NCI-H2171 (cell line): ENCODE measurements at places on chromosomes 6 and 20.

- DNase-seq: no peak
These were observed 31.9 kb downstream of the CHMP4B start for GRCh38 chr20:33843050-33843449.

GRCh38 chr6:137866200-137866913 is 702 bp upstream of the TNFAIP3 start:
- DNase-seq: no peak

DNA sequence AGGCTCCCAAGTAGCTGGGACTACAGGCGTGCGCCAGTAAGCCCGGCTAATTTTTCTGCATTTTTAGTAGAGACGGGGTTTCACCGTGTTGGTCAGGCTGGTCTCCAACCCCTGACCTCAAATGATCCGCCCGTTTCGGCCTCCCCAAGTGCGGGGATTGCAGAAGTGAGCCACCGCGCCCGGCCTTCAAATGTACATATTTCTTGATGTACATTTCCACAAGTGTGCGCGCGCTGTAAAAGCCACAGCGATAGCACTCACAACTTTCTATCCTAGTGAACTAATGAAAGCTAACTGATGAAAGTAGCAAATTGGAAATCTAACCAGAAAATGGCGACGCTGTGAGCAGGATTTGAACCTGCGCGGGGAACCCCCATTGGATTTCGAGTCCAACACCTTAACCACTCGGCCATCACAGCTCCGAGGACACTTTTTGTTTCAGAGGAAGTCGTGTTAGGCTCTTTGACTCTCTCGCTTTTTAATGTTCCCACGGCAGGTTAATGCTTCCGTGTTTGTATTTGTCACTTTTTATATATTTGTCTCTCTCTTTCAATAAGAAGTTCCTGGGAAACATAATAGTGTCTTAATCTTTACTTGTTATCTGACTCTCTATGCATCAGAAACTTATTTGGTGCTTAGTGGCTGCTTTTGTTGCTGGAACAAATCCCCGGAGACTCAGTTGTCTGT is 199.4 kb upstream of the ZNF184 start:
- DNase-seq: no peak

GRCh38 chr6:125699591-125699990 is 49.8 kb upstream of the HEY2 start:
- peak; percentile 30 for DNase-seq

- peak; percentile 31 for DNase-seq
These were observed 27.1 kb downstream of the RAB44 start for GRCh38 chr6:36724514-36725390.

DNA sequence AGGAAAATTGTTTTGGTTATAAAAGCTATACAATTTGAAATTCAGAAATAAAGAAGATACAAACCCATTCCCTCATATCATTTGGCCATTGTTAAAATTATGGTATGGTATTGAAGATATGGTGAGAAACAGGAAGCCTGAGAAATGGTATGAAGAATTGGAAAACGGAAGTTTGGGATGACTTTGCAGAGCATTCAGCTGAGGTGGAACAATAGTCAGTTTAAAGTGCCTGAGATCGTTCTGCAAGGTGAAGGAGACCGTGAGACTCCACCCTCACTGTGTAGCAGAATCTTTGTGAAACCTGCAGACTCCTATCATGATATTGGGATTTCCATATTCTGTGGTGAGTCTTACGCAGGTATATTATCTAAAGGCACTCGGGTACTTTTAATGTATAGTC is 97.3 kb downstream of the ADGRB3 start:
- no peak for DNase-seq

DNA sequence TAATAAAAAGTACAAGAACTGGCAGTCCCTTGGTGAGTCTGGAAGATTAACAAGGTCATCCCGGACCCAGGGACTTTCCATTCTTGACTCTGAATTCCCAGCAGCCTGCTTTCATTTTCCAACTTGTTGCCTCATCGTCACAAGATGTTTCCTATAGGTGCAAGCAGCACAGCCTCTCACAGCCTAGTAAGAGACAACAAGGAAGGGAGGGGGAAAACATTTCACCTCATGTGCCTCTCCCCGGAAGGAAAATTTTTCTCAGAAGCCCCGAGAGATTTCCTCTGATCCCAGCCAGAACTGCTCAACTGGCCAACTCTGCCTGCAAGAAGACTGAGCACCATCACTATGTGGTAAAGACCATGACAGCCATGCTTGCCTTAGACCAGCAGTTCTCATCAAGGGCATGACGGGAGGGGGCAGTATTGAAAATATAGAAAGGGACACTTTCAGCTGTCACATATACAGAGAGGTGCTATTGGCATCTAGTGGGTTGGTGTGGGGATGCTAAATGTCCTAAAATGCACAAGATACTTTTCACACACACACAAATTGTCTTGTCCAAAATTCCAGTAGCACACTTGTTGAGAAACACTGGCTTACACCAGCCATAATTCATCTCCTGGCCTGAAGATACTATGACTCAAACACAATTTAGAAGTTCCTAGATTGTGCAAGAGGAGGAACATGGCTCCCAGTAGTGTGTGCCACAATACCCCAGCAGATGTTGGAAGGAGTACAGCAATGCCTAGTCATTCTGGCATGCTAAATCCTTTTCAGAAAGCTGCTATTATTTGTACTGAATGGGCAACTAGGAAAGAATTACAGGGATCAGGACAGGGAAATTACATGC is 10.8 kb upstream of the WTAP start:
- DNase-seq: no peak

DNA sequence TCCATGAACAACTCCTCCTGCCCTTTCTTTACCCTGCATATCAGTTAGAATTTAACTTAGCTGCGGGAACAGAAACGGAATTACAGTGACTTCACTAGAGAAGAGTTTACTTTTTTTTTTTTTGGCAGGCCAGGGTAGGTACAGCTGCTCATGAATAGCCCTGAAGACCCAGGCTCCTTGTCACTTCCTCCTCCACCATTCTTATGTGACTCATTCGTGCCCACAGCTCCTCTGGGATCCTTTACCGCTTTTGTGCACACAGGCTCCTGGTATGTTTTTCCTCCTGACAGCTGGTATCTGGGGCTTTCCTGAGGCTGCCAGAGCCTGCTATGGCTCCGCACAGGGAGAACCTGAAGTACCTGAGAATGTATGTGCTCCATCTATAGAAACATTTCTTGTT is 3.9 kb upstream of the KCNS1 start:
- no peak for DNase-seq

GRCh38 chr6:139657119-139657518 is 282.7 kb upstream of the CITED2 start:
- DNase-seq: no peak

GRCh38 chr6:113859349-113860180 is 2.4 kb downstream of the MARCKS start:
- DNase-seq: peak; percentile 9

- no peak for DNase-seq
These were observed 114.2 kb upstream of the LY86 start for GRCh38 chr6:6474170-6474920.

DNA sequence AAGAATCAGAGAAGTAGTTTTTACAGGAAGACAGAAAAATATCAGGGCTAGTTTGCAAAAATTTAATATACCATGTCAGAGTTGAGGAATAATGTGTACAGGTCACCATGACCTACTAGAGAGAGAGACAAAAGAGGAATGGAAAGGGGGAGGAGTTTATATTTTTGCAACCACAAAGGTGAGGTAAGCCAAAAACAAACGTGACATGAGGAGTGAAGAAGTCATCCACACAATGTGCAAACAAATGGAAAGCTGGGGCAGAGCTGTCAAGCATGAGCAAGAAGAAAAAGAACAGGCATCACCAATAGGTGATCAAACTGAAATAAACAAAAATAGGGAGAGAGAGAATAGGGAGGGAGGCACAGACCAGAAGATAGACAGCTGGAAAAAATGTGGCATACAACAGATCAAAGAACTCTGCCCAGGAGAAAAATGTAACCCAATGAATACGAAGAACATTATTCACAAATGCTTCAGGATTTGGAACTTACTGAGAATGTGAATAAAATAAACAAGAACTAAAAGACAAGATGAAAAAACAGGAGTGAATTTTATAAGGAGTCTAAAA is 15.5 kb downstream of the RARS2 start:
- no peak for DNase-seq

- DNase-seq: no peak
These were observed 61.7 kb downstream of the ESF1 start for GRCh38 chr20:13723011-13723410.

- no peak for DNase-seq
These were observed 22.5 kb downstream of the ADGRB3 start for GRCh38 chr6:68657374-68658139.

DNA sequence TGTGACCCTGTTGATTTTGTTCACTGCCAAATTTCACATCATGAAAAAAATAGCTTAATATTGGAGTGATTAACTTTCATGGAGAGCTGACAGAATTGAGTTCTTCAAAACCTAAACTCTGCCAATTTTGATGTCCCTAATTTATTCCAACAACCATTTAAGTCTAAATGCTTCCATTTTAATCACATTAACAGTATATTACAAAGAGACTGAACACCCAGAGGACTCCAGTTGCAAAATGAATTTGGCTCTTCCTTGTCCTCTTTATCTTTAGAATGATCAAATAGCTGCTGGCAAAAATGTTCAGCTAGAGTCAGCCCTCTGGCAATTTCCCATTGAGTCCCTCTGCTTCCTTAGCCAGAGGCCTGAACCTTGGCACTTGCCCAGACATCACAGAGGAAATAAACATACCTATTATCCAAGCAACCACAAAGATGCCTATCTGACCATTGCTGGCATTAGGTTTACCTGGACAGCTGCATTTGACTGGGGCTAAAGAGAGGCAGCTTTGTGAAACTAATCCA is 299.0 kb upstream of the STXBP5 start:
- DNase-seq: no peak

- no peak for DNase-seq
These were observed 44.7 kb upstream of the DEK start for GRCh38 chr6:18309046-18309445.

GRCh38 chr20:60202046-60202445 is 243.8 kb downstream of the CDH26 start:
- no peak for DNase-seq

DNA sequence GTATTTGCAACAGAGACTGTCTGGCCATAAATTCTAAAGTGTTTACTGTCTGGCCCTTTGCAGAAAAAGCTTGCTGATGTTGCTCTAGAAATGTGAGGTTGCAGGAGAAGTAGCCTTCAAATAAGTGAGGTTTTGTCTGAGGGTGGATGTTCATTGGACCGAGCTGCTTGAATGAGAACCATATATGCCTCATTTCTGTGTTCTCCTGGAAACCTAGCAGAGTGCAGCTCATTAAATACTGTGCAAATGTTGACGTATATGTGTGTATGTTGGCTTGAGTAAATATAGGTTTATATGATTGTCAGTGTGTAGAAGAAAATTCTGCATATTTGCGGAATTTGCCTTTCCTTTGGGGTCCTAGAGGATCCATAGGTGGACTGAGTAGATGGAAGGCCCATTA is 39.0 kb downstream of the CHMP4B start:
- DNase-seq: no peak

- DNase-seq: no peak
These were observed 220.3 kb downstream of the NRN1 start for GRCh38 chr6:5786321-5786968.

GRCh38 chr20:45970646-45971424 is 1.2 kb downstream of the ZNF335 start:
- DNase-seq: no peak

DNA sequence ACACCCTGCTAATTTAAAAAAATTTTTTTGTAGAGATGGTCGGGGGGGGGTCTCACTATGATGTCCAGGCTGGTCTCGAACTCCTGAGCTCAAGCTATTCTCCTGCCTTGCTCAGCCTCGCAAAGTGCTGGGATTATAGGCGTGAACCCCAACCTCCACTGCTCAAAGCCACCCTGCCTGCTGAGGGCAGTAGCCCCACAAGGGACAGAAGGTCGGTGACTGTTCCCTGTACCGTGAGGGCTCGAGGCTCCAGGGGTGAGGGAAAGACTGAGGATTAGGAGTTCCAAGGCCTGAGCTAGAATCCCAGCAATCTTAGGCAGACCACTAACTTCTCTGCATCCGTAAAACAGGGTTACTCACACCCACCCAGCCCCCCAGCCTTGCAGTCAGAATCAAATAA is 51.1 kb downstream of the CPNE5 start:
- no peak for DNase-seq

DNA sequence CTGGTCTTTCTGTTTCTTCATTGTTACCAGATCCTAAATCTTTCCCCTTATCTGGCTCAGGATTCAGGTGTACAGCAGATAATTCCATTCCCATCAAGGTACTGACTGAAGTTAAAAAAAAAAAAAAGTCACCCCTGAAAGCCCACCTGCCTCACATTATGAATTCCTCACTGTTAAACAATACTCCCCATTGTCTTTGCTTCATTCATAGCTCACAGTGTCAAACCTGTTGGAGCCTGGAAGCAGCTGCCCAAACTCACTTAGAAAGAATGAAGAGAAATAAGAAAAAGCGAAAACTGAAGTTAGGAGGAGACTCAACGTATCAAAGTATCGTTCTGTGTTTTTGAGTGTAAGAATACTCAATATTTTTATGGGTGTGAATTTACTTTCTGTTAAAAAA is 1.8 kb upstream of the DCBLD1 start:
- no peak for DNase-seq

GRCh38 chr6:142805042-142805441 is 139.9 kb downstream of the HIVEP2 start:
- DNase-seq: no peak

GRCh38 chr20:12528104-12528503 is 480.7 kb upstream of the SPTLC3 start:
- DNase-seq: no peak

DNA sequence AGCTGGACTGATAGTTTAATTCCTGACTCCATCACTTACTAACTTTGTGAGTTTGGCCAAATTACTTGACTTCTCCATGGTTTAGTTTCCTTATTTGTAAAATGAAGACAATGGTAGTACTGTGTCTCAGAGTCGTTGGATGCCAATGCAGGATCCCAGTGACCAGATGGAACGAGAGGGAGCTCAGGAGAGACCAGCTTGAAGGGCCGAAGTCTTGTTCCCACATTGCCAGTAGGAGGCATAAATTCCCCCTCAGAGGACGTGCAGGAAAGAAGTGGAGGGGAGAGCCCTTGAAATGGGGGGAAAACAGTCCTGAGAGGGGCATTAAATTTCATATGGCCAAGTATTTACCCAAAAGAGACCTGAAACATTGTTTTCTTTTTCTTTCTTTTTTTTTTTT is 2.1 kb upstream of the MUC22 start:
- no peak for DNase-seq
